Stimulated activated CD4-positive, alpha-beta T cell treated with anti-CD3 and anti-CD28 coated beads, TNF-alpha, amount 100 ng/mL, for 4 hours (primary cell): ENCODE measurements at places on chromosomes 2 and 18.

GRCh38 chr2:191571163-191571769, 106.7 kb upstream of the NABP1 start:
- no peak for DNase-seq

DNA sequence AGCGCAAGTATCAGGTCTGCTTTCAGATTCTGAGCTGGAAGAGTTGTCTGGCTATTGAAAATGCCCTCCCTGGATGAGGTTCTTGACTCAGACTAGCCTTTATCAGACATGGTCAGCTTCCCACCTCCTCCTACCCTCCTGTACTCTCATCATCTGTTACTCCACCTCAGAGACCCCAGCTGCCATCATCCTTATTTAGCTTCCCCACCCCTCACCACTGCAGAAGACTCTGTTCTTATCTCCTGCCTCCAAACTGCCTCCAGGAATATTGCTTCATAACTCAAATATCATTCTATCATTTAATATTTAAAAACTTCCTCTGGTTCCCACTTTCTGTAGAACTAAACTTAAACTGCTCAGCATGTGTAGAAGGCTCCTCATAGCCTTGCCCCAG, 31.1 kb upstream of the PPP3R1 start:
- DNase-seq, result no peak

GRCh38 chr2:24659862-24660261, 133.3 kb downstream of the PTRHD1 start:
- no peak for DNase-seq

- no peak for DNase-seq
Observed at GRCh38 chr18:25467226-25467987, 115.4 kb upstream of the ZNF521 start.

DNA sequence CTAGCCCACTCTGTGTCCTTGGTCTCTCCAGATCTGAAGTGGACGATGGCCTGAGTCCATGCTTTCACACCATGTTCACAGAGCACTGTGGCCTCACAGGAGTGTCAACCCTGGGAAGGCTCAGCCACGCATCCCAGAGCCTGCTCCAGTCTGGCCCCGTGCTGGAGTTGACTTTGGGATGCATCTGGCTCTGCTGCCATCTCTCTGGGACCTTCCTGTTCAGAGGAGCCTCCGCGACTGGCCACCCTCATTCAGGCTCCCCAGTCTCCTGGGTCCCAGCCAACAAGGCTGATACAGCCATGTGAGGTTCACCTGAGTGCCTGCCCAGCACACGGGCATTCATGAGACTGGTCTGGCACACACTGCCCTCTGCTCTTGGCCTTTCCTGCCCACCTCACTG, 199.7 kb upstream of the RAB6C start:
- no peak for DNase-seq

DNA sequence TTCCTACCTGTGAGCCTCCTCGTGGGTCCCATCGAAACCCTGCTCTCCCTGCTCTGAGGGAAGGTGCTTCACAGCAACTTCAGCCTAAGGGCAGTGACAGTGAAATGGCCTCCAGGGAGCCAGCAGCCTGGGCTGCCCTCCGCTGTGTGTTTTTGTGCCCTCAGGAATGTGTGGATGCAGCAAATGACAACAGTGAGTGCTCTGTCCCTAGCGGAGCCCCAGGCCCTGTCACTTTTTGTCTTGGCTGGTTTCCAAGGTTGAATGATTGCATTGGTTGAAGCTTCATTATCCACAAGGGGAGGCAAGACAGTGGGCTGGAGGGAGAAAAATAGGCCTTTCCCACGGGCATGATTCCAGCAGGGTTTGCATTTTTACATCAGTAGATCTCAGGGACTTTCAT, 42.9 kb downstream of the STON1 start:
- DNase-seq, result no peak

DNA sequence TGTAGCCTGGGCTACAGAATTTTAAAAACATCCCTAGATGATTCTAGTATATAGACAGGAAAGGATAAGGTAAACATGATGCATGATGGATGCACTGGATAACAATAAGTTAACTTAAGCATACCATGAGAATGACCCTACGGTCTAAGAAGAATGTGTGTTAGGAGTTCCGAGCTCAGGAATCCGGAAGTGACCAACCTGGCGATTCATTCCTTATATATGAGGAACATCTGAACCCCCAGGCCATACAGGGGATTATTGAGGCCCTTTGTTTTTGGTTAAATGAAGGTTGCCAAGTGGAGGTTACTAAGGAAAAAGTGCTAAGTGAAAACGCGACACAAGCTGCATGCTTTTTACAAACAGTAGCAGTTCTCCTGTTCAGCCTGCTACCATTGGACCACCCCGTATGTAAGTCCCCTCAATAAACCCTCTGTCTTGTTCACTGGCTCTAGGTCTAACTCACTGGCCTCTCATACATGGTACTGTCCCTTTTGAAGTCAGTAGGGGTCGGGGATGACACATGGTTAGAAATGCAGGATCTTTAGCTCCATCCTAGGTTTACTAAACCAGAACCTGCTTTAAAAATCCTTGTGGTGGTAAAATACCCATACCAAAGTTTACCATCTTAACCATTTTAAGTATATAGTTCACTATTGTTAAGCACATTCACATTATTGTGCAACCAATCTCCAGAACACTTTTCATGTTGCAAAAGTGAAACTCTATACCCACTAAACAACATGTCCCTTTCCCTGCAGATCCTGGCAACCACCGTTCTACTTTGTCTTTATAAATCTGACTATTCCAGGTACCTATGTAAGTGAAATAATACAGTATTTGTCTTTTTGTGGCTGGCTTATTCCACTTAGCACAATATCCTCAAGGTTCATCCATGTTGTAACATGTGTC, 111.0 kb upstream of the MAP4K3 start:
- DNase-seq, result no peak

DNA sequence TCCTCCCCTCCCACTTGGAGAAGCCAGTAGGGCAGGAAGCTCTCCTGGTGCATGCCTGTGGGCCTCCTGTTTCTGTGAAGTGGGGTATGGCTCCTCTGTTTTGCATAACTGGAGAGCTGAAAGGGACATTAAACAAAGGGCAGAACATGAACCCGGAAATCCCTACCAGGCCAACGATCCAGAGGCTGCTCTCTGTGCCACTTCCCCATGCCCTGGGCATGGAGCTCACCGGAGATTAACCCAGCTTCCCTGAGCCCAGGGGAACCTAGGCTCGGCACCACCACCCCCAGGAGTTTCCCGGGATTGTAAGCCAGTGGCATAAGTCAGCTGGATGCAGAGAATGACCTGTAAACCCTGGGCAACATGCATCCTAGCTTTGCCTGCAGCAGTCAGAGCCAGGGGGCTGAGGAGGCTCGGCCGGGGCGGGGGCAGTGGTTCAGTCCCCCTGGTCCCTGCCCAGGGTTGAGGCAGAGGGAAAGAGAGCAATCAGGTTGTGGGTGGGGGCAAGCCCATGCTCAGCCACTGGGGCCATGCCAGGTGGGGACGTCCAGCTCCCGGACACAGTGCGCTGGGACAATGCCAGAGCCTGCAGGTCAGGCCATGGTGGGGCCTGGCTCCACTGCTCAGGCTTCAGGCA, 49.5 kb downstream of the TIMM21 start:
- no peak for DNase-seq

- no peak for DNase-seq
Observed at GRCh38 chr2:64840426-64840881, 148.7 kb upstream of the SLC1A4 start.

DNA sequence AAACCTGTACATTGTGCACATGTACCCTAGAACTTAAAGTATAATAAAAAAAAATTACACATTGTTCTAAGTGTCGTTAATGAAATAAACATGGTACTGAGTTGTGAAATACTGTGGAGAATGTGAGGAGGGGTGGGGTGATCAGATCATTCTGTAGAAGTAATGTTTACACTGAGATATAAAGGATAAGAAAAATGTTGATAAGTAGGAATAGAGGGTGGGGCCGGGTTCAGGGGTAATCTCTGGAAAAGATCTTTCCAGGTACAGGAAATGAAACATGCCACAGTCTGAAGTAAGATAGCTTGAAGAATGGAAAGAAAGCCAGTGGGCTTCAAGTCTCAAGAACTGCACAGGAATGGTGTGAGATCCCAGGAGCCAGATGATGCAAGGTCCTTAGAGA, 1482.4 kb downstream of the LRP1B start:
- no peak for DNase-seq

DNA sequence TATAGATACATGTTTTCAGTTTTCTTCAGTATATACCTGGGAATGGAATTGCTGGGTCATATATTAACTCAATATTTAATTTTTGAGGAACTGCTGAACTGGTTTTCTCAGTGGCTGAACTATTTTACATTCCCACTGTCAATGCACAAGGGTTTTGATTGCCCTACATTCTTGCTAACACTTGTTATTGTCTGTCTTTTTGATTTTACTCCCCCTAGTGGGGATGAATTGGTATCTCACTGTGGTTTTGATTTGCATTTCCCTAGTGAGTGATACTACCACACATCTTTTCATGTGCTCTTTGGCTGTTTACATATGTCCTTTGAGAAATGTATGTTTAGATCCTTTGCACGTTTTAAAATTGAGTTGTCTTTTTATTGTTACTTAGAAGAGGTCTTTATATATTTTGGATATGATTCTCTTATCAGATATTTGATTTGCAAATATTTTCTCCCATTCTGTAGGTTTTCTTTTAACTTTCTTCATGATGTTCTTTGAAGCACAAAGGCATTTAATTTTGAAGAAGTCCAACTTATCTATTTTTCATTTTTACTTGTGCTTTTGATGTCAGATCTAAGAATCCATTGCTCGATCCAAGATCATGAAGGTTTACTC, 36.2 kb downstream of the ASB1 start:
- DNase-seq, result no peak

DNA sequence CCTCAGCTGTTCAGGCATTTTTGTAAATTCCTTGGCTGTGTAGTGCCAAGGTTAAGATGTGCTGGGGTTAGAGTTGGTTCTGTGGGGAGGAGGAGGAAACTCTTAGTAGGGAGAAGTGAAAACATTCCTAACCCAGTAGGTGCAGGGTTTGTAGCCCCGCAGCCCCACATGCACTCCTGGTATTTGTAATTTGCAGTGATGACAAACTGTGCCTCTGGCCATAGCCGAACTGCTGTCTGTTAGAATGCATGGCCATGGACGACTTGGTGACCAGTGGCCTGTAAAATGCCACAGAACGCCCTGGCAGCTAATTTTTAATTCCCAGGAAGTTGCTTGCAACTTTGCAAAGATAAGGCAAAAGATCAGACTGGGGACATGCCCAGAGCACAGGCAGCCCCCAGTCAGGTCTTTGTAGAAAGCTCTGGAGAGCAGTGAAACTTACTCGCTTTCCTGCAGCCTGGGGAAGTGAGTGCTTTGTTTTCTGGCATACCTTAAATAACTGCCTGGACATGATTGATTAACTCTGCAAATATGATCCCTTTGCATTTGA, 38.4 kb downstream of the LYPD6B start:
- no peak for DNase-seq

DNA sequence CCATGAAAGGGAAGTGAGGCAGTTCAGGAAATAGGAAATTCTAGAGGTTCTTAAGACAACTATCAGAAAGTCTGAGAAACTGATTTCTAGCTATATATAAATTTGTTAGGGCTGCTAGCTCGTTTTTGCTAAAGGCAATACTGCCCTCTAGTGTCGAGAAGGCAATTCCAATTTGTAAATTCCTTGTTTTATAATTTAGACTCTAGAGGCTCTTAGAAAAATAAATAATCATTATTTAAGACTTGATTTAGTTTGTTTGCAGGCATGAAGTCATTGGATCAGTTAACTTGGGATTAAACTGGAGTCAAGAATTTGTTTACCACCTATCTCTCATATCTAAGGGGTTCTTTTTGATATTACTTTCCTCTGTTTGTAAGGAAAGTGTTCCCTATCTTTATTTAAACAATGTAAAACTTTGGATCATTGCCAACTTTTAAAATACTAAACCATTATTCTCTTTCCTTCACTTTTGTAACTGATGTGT, 66.2 kb downstream of the ACVR2A start:
- DNase-seq, result no peak
